ENCODE measurements at places on chromosomes 7 and 10.

GRCh38 chr7:31669461-31669860, 17.6 kb upstream of the PPP1R17 start:
- no peak for DNase-seq

- no peak for DNase-seq
Observed at GRCh38 chr7:31108097-31108657, 56.1 kb downstream of the ADCYAP1R1 start.

DNA sequence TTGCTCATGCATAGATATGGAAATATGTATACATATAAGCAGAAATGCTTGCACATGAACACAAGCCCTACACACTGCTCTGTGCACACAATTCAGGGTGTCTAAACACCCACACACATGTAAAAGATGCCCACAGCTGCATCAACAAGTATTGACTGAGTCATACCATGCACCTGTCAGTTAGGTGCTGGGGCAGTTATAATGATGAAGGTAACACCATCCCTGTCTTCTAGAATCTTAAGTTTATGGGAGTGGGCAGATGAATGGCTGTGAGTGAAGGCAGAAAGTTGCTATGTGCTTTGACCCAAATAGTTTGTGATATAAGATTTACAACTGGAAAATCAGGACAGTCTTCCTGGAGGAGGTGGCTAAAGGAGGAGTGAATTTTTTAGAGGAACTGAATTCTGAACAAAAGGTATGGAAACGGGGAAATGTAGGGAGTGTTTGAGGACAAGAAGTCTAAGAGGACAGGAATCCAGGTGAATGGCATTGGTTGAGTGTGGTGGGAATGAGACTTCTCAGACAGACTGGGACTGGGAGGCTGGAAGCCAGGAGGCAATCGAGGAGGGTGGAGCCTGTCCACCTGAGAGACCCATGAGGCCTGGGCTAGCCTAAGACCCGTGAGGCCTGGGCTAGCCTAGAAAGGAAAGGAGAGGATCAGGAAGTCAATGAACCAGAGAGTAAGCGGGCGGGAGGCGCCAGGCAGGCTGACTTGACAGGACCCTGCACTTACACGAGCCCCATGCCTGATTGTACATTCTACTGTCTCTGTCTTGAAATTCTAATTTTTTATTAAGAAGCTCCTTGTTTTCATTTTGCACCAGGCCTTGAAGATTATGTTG, 20.7 kb downstream of the POLL start:
- no peak for DNase-seq

GRCh38 chr7:117110480-117111315, 157.4 kb downstream of the ST7 start:
- DNase-seq, result no peak

DNA sequence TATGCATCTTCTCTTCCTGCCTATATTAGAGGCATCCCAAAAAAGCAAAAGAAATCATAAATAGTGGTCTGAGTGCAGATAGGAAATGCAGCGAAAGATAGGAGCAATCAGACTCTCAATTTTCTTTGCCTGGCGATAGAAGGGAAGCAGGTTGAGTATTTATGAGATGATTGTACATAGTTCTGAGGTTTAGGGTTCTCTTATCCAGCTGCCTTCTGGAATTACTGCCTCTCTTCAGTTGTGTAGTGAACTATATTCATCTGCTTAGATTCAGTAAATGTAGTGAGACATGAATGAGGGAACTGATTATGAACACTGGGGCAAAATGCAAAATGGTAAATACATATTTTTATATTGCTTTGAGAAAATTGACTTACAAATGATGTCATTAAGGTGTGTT, 93.0 kb upstream of the CYP26C1 start:
- no peak for DNase-seq

Data from GM12864 (cell line).